ENCODE measurements at places on chromosomes 16 and 17.

DNA sequence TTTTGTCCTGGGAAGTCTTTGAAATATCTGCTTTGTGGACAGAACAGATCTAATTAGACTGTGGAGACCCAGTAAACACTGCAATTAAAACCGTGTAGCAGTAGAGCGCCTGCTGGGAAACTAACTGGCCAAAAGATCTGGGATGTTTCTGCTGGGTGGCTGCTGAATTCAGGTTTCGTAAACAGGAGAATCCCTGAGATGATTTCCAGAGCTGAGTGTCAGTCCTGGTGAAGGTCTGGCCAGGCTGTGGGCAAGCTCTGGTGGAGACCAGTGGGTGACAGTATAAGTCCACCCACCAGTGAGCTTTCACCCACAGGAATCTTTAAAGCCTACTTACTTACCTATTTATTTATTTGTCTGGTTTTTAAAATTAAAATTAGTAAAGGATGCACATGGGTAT, 257.2 kb downstream of the IRF8 start:
- DNase-seq: no peak

DNA sequence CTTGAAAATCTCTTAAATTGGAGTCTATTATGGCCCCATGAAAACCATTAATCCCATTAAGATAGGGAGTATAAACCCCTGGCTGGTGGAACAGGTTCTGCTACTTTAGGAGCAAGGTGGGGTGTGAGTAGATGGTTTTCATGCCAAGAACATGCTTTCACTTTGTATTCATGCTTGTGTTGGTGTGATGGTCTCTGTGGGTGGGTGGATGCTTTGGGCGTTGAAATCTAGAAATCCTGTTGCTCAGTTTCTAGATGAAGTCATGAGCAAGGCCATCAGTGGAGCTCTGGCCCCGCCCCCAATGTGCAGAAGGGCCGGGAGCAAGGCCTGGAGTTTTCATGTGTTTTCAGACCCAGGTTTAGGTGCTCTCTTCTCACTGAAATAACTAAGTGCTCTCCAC, 20.1 kb downstream of the PLD6 start:
- DNase-seq: no peak

GRCh38 chr17:9209781-9210370, 188.6 kb downstream of the NTN1 start:
- DNase-seq: no peak

DNA sequence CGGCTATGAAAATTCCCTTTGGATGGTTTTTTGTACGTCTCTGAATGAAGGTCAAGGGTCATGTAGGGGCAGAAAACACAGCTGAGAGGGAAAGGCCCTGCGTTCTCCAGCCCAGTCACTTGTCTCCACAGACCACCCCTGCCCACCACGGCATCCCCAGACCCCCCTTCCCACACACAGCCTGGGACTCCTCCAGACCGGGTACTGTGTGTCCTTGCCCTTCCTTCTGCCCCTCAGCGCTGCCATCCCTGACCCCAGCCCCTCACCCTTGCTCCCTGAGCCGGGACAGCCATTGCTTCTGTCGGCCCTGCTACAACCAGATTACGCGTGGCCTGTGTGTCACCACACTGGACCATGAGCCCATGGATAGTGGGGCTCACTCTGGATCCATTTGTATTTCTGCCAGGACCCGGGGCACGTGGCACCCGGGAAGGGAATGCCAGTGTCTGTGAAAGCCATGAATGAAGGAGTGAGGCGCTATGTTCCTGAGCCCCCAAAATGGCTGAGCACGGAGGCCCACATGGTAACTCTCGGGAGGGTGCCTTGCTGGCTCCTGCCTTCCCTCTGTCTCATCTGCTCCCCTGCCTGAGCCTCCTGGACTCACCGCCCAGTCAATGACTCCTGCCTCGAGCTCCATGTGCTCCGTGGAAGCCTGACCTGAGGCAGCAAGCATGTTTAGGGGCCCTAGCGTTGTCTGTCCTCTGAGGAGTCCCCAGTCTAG, 139.1 kb upstream of the FOXF1 start:
- DNase-seq: no peak

DNA sequence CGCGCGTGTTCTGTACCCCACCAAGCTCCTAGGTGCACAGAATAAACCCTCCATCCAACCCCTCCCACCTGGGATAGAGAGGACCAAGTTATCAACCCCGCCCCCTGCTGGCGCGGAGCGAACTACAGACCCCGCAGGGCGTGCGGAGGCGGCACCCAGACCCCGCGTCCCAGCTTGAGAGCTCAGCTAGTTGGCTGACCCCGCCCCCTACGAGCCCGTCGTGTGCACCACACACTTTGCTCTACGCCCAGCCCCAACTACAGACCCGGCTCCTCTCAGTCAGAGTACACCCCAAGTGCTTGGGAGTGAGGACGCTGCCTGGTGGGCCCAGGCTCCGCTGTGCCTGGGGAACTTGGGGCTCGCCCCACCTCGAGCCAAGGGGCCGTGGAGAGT, 1.5 kb downstream of the GRIN2A start:
- peak; percentile 52 for DNase-seq

DNA sequence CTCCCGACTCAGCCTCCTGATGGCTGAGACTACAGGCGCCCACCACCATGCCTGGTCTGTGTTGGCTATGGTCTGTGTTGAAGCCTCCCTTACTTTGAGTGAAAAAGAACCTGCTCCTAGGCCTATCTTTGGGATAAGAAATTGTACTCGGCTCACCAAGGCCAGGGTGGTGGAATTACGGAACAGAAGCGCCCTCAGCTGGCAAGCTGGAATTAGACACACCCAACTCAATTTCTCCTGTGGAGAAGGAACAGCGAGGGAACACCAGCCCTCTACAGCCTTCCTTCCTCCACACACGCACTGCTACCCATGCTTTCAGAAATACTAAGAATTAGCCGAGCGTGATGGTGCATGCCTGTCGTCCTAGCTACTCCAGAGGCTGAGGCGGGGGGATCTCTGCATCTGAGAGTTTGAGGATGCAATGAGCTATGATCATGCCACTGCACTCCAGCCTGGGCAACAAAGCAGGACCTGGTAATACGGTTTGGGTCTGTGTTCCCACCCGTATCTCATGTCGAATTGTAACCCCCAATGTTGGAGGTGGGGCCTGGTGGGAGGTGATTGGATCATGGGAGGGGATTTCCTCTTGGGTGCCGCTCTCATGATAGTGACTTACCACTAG, 40.1 kb upstream of the RBBP6 start:
- DNase-seq: peak; percentile 26

GRCh38 chr16:85475233-85475632, 137.9 kb upstream of the GSE1 start:
- DNase-seq: no peak

GRCh38 chr17:66185862-66186261, 6.1 kb downstream of the CEP112 start:
- DNase-seq: no peak

DNA sequence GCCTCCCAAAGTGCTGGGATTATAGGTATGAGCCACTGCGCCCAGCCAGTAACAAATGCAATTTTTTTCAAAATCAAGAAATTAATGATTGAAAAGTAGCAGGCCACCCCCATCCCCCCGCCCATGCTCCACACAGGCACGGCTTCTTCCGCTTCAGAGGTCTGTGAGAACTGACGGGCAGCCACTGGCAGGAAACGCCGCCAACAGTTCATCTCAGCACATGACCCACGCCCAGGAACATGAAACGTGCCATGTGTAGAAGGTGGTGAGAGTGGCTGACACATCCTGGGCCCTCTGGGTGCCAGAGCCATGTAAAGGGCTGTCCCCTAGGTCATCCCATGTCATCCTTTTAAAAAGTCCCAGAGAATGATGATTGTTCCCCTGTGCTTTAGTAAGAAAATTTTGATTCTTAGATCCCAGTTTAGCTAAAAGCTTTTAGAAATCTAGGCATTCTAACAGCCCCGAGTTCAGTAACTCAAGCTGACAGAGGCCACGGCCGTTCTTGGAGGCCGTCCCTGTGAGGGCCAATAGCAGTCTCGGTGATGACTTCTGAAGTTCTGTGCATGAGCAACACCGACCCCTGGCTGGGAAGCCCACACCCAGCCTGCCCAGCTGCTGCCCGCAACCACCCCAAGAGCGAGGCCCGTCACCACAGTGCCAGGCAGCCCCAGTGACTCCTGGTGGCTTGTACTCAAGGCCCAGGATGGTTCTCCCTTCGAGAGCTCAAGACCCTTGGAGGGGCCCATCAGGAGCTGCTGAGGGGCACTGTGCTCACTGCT, 52.1 kb downstream of the KLHDC4 start:
- no peak for DNase-seq

GRCh38 chr17:51088287-51088686, 32.4 kb downstream of the SPAG9 start:
- DNase-seq: no peak

- no peak for DNase-seq
Observed at GRCh38 chr17:39627047-39627711, 427 bp downstream of the PPP1R1B start.

DNA sequence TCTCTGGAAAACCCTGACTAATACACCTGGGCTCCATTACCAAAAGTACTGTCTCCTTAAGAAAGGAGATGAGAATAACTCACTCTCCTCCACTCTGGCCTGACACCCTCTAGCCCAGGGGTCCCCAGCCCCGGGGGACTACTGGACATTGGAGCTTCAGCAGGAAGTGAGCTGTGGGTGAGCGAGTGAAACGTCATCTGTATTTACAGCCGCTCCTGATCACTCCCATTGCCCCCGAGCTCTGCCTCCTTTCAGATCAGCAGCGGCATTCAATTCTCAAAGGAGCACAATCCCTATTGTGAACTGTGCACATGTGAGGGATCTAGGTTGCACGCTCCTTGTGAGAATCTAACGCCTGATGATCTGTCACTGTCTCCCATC, 126.3 kb upstream of the TNRC6C start:
- no peak for DNase-seq

- DNase-seq: no peak
Observed at GRCh38 chr16:10867199-10867598, 9.8 kb upstream of the CIITA start.

DNA sequence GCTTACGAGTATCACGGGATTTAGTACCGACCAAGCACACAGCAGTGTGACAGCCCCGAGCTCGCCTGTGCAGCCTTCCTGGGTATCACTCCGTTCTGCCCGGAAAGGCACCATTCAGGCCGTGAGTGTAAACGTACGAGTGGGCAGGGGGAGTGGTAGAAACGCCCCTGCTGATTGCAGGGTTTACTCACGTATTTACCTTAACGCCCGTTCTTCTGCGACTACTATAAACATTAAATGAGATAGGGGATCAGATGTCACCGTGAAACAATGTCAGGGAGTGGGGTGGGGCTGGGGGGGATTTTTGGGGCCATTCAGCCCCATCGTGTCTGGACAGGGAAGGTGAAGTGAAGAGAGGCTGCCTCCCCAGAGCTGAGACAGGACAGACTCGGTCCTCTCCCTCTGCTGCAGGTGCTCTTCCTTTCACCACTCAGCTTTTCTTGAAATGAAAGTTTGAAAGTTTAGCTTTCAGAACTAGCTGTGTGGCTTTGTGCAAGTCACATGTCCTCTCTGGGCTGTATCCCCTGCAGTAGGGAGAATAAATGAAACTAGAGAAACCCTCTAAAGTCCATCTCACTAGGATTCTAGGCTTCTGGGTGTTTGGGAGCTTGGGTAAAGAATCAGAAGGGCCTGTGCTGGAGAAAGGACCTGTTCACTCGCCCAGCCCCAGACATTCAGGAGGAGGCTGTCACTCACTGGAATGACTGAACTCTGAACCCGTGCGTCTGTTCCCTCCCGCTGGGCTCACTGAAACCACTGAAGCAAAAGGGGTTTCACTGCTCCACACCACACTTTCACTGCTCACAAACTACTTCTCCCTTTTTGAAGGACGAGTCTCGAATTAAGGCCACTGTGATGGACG, 66.7 kb downstream of the RPA1 start:
- DNase-seq: no peak

GRCh38 chr16:55082591-55082976, 151.9 kb downstream of the IRX5 start:
- DNase-seq: no peak

GRCh38 chr16:6250511-6250910, 1082.1 kb upstream of the RBFOX1 start:
- peak; percentile 96 for DNase-seq

DNA sequence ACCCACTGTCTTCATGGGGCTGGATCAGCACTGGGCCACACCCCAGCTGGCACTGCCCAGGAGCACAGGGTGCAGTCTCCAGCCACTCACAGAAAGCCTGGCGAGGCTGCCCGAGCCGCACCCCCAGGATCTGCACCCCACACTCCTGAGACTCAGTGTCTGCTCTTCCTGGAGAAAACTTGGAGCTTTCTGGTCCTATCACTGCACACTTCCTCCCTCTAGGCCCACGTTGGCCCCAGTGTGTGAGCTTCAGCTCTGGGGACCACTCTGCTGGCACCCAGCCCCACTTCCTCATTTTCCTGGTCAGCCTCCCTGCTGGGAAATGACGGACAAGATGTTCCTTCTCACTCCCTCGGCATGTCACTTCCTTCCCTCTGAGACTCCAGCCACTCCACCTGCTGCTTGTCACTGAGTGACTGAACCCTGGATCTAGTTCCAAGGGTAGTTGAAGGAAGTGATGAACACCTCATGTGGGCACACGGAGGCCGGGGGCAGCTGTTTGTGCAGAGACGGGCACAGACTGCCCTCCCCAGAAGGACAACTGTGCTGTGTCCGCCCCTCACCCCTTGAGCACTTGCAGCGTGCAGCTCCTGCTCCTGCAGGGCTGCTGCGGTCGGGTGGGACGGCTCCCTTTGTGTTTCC, 29.0 kb downstream of the ZC3H18 start:
- DNase-seq: no peak

DNA sequence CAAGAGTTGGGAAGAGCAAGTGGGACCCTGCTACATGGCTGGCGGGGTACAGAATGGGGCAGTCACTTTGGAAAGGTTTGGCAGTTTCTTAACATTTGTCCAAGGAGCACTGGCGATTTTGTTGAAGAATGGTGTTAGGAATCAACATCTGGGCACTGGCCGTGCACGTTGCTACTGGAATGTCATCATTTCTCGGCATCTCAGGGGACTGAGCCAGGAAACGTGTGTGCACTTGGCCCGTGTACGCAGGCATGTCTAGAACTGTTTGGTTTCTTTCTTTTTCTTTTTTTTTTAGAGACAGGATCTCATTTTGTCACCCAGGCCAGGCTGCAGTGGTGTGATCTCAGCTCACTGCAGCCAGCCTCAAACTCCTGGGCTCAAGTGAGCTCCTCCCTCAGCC, 17.3 kb upstream of the FOXK2 start:
- DNase-seq: no peak

- DNase-seq: no peak
Observed at GRCh38 chr16:7438601-7439000, 106.0 kb downstream of the RBFOX1 start.

DNA sequence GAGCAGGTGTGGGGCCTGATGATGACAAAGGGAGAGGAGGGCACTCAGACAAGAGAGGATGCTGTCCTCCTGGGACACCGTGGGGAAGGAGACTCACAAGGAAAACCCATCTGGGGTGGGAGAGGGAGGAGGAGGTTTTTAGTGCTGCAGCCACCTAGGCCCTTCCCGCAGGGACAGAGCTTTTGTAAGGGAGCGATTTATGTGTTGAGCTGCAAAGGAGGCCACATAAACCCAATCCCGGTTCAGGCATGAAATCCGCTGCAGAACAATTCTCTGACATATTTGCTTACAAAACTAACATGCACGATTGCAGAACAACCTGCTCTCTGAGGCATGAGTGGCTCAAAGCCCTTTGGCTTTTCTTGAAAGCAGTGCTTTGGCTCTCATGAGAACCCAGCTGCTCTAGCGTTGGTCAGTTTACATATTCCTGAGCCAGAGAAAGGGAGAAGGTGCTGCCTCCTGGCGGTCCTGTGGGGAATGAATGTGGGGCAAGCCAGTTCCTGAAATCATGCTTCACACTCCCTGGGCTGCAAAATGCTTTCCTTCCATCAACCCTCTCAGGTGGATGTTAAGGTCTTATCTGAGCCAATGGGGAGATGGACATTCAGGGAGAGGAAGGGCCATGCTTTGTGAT, 122.4 kb upstream of the NLRP1 start:
- peak; percentile 61 for DNase-seq

GRCh38 chr17:80704894-80705293, 160.3 kb downstream of the RPTOR start:
- no peak for DNase-seq

Measured in cerebellar cortex (tissue), 1 donor.